ENCODE measurements at places on chromosomes 1 and 21. TPM values are rescaled to one million over a fixed set of nuclear protein-coding genes. Genes with fewer than 3 reads are reported as not detected.

DNA sequence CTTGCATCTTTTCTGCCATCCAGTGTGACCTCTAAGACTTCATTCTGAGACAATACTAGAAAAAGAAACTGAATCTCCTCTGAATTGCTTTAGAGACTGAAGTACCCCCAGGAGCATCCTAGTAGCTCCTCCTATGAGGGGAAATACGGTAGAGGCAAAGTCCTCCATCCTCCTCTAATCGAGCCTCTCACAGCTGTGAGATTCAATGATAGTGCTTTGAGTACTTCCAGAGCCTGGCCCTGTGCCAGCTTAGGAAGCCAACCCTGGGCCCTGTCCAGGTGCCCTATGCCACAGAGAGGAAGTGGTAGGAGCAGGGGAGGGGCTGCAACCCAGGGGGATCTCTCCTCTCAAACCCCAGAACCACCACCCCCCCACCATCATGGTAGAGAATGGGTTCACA lies 10.7 kb downstream of the RORC start:
- DNase-seq, result no peak

KCNH1 gene
- total RNA-seq, result not detected

- no peak for DNase-seq
Measured at GRCh38 chr1:219806642-219807041, 121.7 kb downstream of the SLC30A10 start.

LAMC2 gene
- total RNA-seq, result not detected

DNA sequence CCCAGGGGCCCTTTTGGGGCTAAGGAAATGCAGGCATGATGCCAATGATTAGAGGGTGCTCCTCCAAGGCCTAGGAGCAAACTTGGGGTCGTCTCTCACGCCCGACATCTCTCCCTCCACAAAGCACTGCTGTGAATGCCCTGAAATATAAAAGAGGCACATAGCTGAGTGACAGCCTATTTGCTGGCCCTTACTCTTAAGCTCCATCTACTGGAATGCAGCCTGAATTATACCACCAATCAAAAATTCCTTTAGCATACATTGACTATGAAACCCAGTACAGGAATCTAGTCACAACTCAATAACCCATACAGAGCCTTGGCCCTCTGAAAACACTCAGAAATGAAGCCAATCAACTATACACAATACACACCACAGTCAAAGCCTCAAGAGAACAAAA lies 105.5 kb downstream of the LRIG2 start:
- DNase-seq, result no peak

DNA sequence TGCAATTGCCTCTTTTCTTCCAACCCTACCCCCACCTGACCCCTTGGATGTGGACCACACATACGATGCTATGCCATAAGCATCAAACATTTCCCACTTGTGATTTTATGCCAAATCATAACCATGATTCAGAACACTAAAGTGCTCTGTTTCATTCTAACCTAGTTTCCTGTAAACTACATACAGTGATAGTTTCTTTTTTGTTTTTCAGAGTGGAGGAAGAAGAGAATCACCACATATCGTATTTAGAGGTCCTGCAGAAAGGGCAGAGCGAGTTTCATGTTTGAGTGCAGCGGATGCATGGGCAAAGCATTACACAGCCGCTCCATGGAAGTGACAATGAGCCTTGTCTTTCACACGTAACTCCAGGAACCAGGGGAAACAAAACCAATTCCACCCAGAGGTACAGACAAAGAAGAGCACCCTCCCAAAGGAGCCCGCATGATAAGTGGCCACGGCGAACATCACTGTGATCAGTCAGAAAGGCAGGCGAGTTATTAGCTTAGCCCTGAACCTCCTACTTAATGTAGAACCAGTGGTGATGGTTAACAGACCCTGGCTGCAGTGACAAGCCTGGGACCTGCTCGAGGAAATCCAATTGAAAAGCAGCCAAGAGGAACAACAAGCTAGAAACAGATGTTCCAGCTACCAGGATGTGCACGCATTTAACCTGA lies 64.0 kb upstream of the ZNF281 start:
- no peak for DNase-seq

DNA sequence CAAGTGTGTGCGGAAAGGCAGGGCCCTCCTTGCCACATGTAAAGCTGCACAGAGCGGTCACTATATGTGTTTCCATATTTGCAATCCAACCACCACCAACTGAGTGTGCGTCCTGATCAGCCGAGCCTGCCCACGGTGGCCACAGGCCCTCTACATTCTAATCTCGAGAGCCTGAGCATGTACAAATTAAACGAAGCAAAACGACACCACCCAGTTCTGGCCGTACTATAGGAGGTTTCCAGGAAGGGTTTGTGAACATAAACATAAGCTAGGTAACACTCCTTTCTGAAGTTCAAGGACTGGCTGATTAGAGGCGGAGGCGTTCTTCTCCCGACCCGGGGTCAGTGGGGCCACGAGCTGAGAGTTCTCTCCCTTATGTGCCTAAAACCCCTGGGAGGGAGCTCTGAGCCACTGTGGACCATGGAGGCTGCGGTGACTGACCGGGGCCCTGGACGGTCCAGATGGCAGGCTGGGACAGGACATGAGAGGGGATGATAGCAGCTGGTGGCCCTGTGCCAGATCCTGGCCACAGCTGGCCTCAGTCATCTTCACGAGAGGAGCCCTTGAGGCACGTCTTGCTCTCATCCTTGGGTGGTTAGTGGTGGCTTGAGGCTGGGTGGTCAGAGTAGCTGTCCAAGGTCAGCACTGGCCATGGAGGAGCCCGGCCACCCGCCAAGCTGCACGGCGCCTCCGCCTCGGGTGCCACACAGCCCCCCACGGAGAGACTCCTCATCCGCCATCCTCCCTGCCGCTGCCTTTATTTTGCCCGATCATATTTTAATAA lies 39.1 kb upstream of the TRAPPC10 start:
- no peak for DNase-seq

- peak; percentile 9 for DNase-seq
Measured at GRCh38 chr1:54800041-54800898, 853 bp downstream of the TTC22 start.

DNA sequence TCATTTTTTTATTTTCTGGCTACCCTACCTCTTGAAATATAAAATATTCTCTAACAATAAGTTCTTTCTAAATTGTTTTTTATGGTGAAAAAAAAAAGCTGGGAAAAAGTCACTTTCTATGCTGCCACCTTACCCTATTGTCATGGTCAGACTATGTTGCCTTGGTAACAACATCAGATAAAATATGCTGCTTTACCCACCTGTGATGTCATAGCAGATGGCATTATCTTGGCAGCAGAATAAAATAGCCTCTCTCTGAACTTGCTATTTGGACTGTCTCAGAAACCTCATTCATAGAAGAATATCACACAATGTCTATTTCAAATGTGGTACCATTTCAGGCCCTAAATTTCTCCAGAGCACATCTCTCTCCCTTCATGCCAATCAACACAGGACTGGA lies 69.6 kb upstream of the SGIP1 start:
- DNase-seq, result no peak

FAM110D gene
- total RNA-seq, result not detected

GRCh38 chr1:230144758-230145504 lies 77.9 kb downstream of the GALNT2 start:
- no peak for DNase-seq

TDRD5 gene
- not detected for total RNA-seq

DNA sequence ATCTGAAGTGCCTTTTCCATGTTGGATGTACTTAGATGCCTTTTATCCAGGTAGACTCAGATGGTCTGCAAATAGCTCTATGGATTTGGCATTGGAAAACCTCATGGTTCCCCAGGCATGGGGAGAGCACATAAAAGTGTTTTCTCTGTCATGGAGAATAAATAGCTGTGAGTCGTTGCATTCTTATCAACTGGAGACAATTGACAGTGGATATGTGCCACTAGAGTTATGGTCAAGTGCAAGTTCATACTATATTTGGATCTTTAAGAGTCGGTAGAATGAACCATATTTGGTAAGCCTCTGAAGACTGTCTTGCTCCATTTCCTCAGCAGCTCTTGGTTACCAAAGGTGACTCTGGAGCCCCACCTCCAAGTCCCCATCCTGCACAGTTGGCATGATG lies 83.7 kb downstream of the ROR1 start:
- no peak for DNase-seq

GRCh38 chr1:50978144-50978851 lies 8.3 kb downstream of the CDKN2C start:
- no peak for DNase-seq

- no peak for DNase-seq
Measured at GRCh38 chr1:235009561-235010306, 118.9 kb downstream of the TOMM20 start.

DNA sequence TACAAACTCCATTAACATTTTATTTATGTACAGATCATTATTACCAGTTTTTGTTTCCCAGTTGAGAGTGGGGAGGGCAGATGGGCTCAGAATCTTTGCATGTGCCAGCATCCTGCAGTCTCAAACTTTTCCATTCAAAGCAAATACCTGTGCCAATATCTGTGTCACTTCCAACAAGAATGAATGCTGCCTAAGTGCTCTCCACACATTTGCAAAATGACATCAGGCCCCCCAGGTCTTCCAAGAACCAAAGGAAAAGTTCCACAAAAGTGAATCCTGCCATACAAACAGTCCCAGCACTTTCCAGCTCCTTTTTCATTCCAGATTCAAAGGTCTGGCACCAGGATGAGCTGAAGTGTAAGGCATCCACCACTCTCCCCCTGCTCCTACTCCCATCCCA lies 1.7 kb upstream of the TIE1 start:
- no peak for DNase-seq

DNA sequence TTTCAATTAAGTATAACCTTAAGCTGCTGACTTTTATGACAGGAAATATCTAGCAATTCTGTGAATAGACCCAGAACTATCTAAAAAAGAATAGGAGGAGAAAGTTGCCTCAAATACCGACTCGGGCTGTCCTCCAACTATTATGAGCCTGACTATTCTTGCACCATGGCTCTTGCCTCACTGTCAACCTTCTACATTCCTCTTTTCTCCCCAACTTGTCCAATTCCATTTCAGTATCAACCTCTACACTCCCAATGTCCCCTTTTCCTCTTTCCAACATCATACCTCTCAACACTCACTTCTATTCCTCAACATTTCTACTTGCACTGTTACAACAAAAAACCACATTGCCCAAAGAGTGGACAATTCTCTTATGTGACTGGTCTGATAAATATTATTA lies 2.3 kb downstream of the ZZZ3 start:
- no peak for DNase-seq

LRRC39 gene
- total RNA-seq, result 1.3 TPM

- no peak for DNase-seq
Measured at GRCh38 chr1:24353292-24353891, 34.2 kb downstream of the GRHL3 start.

- no peak for DNase-seq
Measured at GRCh38 chr1:67724928-67725560, 40.0 kb downstream of the GADD45A start.

TMPRSS15 gene
- total RNA-seq, result not detected

C1orf226 gene
- total RNA-seq, result not detected

GRCh38 chr1:192811594-192812239 lies 2.9 kb downstream of the RGS2 start:
- no peak for DNase-seq

GRCh38 chr1:228691926-228692325 lies 43.4 kb upstream of the RHOU start:
- DNase-seq, result peak; percentile 21

- no peak for DNase-seq
Measured at GRCh38 chr1:211632808-211633523, 42.5 kb downstream of the NEK2 start.

KRTAP21-1 gene
- not detected for total RNA-seq

PTPRF gene
- total RNA-seq, result 0.14 TPM

RGS16 gene
- total RNA-seq, result 16.4 TPM

DNA sequence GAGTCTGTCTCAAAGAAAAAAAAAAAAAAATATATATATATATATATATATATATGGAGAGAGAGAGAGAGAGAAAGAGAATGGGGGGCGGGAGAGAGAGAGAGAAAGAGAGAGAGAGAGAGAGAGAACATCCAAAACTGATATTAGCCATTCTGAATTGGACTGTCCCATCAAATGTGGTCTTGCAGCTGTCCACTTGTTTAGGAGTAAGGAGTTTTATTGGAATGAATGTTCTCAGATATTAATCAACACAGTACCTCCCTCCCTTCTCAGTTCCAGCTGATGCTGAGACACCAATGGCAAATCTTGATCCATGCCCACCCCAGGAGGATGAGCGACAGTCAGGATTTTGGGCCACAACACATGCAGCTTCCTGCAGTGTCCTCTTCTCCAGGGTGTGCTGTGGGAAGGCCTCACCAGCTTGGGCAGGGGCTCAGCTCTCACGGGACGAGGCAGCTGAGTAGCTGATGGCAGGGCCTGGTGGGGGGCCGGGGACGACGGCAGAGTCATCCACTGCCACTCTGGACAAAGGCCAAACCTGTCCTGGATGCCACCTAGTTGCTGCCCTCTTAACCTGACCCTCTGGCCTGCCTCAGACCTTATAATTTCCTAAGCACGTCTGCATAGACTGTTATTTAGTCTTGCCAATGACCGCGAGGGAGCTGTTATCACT lies 9.3 kb upstream of the CLDN14 start:
- no peak for DNase-seq

DYNLT5 gene
- not detected for total RNA-seq

DNA sequence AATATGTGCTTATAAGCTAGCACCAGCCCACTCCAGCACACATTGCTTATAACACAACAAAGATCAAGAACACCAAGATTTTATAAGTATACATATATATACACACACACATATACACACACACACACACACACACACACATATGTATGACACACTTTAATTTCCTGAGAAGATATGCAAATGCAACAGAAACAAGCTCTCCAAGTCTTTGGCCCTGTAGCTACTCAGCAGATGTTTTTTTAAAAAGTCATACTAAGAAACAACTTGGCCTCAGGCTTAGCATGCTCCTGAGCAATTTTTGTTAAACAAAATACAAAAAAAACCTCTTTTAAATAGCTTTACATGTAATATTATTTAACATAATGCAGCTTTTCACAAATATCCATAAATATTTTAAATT lies 11.1 kb downstream of the TNFSF18 start:
- no peak for DNase-seq

COL9A2 gene
- total RNA-seq, result 3.0 TPM

GRCh38 chr1:207911856-207912760 lies 1.2 kb upstream of the CD34 start:
- no peak for DNase-seq

SETSIP gene
- not detected for total RNA-seq

Data from CD4-positive, alpha-beta T cell (primary cell).